H4 (cell line): ENCODE measurements at places on chromosomes 3 and 15.

DNA sequence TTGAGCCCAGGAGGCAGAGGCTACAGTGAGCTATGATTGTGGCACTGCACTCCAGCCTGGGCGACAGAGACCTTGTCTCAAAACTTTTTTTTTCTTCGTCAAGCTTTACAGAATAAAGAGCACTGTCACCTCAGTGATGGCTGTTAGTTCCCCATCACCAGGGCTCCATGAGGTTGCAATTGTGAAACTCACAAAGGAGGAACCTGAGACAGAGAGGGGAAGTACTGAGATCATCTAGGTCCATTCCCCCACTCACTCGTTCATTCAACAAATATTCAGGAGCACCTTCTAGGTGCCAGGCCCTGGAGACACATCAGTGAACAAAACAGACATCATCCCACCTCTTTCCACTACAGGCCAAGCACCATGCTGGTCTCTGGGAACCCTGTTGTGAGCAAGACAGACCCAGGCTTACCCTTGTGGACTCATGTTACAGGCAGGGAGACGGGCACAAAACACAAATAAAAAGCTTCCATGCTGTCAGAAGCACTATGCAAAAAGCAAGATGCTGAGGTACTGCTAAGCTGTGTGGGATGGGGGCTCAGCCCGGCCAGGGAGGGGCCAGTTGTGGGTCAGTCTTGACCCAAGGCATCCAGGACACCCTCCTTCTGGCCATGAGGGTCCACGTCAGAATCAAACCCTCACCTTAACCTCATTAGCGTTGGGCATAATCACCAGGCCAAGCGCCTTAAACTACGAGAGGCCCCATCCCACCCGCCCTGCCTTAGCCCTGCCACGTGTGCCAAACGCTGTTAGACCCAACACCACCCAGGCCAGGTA is 2.1 kb upstream of the RHO start:
- DNase-seq = no peak

DNA sequence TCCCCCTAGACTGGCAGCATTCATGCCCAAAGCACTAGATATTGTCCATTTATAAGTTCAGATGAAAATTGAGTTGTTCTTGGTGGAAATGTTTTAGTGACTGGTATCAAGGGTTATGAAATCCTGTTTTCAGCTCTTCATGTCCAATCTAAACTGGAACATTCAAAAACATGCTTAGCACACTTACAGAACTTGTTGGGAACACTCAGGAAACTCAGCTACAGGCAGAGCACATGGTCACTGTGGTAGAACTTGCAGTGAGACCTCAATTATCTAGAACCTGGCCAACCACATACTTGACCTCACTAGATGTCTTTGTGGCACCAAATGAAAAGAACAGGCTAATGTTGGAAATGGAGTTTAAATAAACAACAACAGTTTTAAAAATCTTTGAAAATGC is 88.8 kb downstream of the SMAD3 start:
- no peak for DNase-seq

- DNase-seq = no peak
Measured at GRCh38 chr3:115086344-115086743, 60.7 kb downstream of the ZBTB20 start.

DNA sequence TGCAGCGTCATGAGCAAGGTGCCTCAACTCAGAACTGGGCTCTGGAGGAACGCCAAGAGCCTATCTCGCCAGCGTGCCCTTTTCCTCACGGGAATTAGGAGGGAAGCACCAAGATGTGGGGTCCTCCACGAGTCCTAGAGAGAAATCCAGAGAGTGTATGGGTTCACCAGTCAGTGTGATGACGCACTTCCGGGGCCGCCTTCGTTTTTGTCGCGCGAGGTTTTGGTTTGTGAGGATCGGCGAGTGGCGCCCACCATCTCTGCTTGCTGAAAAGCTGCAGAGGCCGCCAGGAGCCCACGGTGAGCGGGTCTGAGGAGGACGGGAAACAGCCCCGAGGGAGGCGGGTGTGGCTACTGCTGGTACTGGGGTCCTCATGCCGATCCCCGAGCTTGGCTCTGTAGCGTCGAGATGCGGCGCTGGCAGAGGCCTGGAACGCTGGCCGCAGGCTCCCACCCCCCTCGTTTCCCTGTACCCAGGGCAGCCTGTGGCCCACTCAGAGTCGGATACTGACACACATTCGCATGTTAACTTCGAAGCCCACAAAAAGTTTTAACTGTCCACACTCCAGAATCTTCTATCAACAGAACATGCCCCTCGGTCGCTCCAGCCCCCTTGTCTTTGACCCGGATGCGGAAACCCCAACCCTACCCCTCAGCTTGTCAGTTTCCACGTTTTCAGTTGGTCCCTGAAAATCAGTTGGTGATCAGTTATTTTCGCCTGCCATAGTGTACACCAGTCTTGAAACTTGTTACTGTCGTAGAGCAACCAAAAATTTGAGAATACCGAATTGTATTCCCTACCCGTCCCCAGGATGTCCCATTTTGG is 30.4 kb downstream of the ZNF662 start:
- DNase-seq = no peak

DNA sequence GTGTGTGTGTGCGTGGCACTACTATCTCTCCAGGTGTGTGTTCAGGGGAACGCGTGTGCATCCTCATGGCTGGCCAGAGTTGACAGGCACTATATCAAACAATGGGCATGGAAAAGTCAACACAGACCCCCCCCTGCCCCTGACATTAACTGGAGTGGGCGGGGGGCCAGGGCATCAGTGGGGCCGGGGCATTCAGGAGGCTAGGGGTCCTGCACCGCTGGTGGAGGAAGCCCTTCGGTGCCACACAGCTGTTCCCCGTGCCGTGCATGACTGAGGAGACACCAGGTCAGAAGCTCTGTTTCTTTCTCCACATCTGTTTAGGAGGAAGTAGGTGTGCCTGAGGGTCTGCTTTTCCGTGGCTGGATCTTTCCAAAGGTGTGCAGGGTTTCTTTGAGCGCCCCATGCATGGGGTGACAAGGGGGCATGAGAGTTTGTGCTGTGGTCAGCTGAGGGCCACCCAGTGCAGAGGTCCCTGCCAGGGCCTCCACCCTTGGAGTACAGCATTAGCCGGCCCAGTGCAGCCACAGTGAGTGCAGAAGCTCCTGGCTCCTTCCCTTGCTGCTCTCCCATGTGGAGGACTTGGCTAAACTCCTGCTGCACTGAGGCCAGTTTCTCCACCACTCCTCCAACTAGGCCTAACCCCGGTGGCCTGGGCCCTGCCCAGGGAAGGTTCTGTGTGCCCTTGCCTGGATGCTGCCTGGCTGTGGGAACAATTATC is 7.5 kb downstream of the C3orf22 start:
- DNase-seq = no peak

DNA sequence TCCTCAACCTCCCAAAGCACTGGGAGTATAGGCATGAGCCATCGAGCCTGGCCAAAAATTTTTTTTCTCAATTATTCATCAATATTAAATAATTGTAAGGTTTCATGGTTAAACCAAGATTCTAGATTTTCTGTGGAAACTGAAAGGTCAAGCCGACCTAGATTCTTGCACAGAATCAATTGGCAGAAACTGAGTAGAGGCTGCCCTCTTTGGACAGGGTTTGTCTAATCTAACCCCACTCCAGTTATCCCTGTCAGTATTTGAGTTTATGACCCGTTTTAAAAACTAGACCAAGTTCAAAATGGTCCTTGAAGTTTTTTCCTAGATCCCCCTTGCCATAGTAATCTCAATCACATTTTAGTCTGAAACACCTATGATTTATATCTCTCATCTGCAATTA is 8.6 kb upstream of the ADAM10 start:
- DNase-seq = no peak

- no peak for DNase-seq
Measured at GRCh38 chr3:152051501-152052404, 178.3 kb downstream of the SUCNR1 start.

DNA sequence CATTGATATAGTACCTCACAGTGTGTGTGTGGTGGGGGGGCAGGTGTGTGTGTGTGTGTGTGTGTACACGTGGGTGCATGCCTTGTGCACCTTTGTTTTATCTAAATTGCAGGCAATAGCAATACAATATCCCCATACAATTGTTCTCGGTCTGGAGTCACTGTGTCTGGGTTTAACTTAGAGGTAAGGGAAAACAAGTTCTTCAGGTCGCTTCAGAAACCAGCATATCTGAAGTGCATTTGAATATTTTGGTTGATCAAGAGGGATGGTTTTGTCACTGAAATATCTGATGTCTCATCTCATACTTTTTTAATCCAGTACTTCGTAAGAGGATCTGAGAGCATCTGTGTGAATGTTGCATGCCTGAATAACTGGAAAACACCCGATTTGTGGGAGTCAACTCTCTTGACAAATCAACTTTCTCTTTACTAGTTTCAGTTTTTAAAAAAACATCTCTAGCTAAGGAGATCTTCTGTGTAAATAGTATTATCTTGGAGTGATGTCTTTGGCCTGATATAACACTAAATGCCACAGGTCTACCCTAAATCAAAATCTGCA is 206.8 kb upstream of the NR2F2 start:
- DNase-seq = no peak

GRCh38 chr15:71627188-71627587 is 183.2 kb upstream of the NR2E3 start:
- DNase-seq = no peak

GRCh38 chr15:93121973-93122910 is 33.2 kb upstream of the RGMA start:
- no peak for DNase-seq

GRCh38 chr3:2001306-2002108 is 97.2 kb upstream of the CNTN4 start:
- no peak for DNase-seq

GRCh38 chr3:184765730-184766074 is 46.3 kb upstream of the VPS8 start:
- DNase-seq = no peak

DNA sequence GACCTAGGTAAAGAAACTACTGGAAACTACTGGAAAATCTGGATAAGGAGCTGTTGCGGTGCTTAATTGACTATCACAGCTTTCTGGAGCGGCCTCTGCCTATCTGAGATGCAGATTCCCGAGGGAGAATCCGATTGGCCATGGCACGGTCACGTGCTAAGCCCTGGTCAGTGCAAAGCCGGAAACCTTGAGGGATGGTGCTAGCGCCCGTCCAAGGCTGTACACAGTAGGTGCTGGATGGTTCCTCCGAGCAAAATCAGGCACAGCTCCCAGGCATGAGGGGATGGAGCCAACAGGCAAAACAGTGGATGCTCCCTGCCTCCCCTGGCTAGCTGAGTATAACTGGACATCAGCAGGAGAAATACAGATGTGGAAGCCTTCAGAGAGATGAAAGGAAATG is 238.7 kb upstream of the HES1 start:
- DNase-seq = no peak

DNA sequence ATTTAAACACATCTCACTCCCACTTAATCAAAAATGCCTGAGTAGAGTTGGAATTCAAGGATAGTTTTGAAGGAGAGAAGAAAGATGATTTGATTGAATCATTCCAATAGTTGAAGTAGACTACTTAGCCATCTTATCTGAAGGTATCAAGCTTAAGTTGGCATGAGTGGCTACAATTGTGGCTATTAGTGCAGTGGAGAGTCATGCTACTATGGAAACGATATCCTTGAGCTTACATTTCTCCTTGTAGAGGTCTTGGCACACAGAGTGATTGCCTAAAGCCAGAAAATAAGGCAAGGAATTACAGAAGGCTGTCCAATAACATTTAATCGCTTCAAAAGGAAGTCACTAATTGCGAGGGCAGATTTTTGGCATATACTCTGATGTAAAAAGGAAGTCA is 1022.7 kb downstream of the IGSF11 start:
- DNase-seq = no peak

DNA sequence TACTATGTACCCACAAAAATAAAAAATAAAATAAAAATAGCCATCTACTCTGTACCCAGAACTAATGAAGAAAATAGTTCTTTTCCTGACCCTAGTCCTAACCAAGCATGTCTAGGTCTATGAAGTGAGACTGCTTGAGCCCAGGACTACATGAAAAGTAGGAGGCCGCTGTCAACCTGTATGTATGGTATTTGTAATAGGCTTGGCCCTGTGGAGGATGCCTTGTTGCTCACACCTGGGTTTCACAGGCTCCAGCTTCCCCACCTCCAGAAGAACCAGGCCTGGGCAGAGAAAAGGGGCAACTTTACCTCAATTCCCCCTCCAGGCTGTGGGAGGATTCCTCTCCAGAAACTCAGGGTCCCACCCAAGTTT is 6.8 kb upstream of the PKM start:
- no peak for DNase-seq
